ENCODE measurements at places on chromosomes 7 and 10.

GRCh38 chr10:118246332-118247295, 95.5 kb downstream of the FAM204A start:
- no peak for DNase-seq

DNA sequence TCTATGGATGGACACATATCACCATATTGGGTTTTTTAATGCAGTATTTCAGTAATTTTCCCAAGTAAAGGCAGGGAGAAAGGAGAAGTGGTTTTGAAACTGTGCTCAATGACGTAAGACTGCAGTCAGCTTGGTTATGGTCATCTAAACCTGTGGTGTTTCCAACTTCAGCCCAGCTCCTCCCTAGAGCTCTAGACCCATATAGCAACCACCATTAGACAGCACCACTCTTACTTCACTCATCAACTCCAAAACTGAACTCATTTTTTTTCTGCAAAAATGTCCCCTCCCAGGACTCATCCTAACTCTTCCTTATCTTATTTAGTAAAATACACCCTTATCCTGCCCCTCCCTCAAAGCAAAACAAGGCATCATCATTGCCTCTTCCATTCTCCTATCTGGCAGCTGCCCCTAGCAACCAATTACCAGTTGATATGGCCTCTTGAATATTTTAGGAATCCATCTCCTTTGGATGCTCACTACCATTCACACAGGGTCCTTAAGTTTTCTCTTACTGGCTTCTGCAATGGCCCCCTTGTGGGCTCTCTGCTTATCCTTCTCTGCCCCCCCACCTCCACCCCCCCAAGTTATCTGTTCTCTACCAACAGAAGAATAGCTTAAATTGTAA, 1.5 kb upstream of the RALA start:
- no peak for DNase-seq

GRCh38 chr7:123763191-123763661, 14.4 kb upstream of the WASL start:
- DNase-seq, result no peak

- DNase-seq, result no peak
These were observed 33.6 kb downstream of the VWA2 start for GRCh38 chr10:114272696-114273095.

- no peak for DNase-seq
These were observed 188.5 kb downstream of the ADRA2A start for GRCh38 chr10:111265341-111265740.

- DNase-seq, result no peak
These were observed 63.6 kb downstream of the C10orf67 start for GRCh38 chr10:23281044-23281433.

DNA sequence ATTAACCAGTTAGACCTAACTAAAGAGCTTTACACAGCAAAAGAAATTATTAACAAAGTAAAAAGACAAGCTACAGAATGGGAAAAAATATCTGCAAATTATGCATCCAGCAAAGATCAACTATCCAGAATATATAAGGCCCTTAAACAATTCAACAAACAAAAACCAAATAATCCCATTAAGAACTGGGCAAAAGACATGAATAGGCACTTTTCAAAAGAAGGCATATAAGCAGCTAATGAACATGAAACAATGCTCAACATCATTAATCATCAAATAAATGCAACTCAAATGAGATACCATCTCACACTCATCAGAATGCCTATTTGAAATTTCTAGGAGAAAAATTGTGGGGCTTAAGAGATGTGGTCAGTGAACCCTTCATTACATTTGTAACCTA, 15.0 kb upstream of the DMTF1 start:
- DNase-seq, result no peak

DNA sequence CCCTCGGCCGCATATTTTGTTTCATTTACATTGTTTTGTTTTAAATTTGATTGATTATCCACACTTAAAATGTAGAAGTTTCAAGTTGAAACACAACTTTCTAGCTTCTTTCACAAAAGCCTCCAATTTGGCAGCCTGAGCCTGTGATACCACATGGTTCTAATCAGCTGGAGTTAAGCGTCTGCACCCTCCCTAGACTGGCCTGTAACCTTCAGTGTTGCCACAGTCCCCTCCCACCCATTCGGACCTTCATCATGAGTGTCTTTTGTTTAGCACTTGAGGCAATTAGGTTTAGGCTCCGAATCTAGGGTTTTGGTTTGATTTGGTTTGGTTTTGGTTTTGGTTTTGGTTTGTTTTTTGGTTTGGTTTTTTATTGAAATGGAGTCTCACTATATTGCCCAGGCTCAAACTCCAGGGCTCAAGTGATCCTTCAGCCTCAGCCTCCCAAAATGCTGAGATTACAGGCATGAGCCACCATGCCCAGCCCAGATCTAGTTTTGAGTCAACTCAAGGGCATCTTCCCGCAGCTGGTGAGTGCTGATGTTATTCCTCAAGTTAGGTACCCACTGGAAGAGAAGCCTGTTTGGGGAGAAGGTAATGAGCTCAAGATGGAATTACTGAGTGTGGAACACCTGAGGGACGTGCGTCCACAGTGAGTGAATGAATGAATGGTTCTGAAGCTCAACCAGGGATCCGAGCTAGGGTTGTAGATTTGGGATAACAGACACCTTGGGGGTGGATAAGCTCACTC, 201.4 kb downstream of the HECW1 start:
- no peak for DNase-seq

DNA sequence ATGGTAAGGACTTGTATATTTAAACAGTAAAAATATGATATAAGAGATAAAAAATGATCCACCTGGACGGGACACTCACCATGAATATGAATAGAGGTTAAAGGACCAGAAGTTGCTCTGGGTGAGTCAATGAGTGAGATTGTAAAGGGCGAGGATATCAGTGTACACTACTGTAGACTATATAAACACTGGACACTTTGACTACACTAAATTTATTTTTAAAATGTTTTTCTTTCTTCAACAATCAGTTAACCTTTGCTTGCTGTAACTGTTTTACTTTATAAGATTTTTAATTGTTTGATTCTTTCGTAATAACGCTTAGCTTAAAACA, 202.8 kb downstream of the VTI1A start:
- no peak for DNase-seq

DNA sequence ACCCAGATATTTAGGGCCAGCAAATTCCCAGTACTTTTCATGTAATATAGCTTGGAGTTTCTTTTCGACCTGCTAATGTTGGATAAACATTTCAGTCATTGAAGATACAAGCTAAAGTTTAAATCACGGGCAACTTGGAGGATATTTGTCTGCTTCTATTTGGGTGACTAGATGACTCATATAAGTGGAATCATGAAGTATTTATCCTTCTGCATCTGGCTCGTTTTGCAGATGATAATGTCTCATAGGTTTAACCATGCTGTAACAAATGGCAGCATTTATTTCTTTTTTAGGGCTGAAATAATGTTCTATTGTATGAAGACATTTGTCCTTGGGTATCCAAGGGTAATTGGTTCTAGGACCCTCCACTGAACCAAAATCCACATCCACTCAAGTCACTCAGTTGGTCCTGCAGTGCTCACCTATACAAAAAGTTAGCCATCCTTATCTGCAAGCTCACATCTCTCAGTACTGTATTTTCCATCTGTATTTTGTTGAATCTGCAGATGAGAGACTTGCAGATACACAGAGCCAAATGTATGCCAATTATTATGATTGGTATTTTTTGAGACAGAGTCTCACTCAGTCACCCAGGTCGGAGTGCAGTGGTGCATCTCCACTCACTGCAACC, 187.2 kb upstream of the CSTF2T start:
- no peak for DNase-seq

DNA sequence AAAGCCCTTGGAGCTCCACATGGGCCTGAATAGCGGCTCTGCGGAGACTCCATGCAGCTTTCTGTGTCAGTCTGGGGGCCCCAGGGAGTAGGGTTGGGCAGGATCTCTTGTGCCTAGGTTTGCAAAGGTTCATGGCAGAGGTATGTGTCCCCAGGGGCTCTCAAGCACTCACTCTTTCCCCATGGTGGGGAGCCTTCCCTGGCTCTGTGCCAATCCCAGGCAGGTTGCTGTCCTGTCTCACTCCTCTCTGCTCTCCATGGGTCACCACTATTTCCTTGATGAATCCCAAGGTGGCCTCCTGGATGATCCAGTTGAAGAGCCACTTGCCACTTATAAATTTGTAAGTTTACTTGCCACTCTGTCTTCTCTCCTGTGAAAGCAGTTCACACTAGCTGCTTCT, 238.4 kb downstream of the CCDC7 start:
- no peak for DNase-seq

DNA sequence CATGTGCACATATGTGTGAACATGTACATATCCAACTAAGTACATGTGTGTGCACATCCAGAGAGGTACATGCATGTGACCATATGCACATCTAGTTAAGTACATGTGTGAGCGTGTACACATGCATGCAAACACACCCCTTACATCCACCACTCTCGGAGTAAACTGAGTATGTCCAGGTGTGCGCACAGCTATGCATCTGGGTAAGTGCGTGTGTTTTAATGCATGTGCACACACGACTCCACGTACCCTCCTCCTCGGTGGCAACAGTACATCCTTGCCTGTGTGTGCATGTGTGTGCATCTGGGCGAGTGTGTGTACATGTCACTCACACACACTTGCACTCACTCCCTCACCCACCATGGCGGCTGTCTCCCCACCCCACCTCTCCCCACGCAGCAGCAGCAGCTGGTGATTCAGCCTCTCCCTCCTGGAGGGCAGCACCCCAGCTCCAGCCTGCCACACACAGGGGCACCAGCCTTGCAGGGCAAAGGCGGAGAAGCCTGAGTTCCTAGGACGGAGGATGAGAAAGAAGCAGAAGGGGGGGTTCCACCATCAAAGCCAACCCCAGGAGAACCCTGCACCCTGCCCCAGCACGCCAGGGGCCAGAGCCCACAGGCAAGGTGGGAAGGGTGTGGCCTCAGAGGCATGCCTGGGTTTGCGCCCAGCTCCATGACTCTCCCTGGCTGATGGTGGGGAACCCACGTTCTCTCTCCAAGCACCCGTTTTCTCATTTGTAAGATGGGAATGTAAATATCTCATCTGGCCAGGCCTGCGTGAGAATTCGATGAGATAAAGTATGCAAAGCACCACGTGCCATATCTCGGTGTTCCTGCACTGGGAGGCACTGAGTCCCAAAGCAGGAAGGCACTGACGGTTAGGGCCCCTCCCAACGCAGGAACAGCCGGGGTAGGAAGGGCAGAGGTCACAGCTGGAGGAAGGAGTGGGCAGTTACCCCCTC, 27.7 kb upstream of the DNAAF5 start:
- no peak for DNase-seq

GRCh38 chr7:42059275-42059674, 177.7 kb downstream of the GLI3 start:
- no peak for DNase-seq

- DNase-seq, result no peak
These were observed 230.6 kb downstream of the REEP3 start for GRCh38 chr10:63751836-63752235.

- DNase-seq, result no peak
These were observed 17.0 kb downstream of the TMEM236 start for GRCh38 chr10:17768957-17769356.

DNA sequence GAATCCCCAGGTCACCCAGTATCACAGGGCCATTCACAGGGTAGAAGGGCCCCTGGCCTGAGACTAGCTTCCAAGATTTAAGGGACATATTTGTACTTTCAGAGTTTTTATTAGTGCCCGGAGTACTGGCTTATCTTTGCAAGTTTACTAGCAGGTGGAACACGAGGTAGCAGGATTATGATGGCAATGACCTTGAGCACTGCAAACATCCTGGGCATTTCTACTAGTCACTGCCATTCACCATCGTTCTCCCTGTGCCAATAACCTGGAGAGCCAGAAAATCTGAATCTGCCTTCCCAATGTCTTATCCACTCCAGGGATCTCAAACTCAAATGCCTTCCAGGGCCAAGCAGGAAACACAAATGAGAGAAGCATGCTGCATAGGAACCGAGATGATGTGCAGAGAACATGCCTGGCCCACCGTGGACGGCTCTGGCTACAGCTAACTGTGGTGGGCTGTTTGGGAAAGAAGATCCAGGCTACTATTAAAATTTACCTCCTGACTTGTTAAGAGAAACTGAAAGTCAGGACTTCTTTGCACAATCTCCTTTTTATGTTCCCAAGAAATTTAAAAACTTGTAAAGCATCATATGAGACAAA, 16.7 kb downstream of the FAM53B start:
- DNase-seq, result no peak

GRCh38 chr7:26574476-26574875, 282.8 kb downstream of the SNX10 start:
- DNase-seq, result no peak

- no peak for DNase-seq
These were observed 2.6 kb upstream of the PRF1 start for GRCh38 chr10:70605161-70605560.

GRCh38 chr10:88465765-88466164, 117.4 kb downstream of the RNLS start:
- DNase-seq, result no peak

DNA sequence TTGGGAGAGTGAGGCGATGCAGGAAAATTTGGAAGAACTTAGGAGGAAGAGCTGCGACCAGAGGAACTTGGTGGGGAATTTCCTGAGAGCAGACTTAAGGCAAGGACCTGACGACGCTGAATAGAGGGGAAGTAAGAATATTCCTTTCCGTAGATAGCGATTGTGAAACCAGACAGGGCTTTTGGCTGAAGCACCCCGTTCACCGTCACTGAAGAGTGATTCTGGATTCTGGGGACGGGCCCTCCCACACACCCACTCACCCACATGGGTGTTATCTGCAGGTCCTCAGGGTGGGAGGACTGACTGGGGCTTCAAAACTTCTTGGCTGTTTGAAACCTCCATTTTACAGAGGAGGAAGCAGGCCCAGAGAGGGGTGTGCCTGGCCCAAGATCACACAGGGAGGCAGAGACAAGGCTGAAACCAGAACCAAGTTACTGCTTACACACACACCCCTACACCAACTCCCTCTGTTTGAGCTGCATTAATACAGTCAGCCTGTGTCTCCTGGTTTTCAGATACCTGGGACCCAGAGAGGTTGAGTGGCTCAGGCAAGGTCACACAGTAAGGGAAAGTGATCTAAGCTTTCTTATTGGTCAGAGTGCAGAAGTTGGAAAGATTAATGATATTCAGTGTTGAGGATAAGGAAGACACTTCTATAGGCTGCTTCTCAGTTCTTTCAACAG, 37.2 kb upstream of the CDH23 start:
- no peak for DNase-seq

DNA sequence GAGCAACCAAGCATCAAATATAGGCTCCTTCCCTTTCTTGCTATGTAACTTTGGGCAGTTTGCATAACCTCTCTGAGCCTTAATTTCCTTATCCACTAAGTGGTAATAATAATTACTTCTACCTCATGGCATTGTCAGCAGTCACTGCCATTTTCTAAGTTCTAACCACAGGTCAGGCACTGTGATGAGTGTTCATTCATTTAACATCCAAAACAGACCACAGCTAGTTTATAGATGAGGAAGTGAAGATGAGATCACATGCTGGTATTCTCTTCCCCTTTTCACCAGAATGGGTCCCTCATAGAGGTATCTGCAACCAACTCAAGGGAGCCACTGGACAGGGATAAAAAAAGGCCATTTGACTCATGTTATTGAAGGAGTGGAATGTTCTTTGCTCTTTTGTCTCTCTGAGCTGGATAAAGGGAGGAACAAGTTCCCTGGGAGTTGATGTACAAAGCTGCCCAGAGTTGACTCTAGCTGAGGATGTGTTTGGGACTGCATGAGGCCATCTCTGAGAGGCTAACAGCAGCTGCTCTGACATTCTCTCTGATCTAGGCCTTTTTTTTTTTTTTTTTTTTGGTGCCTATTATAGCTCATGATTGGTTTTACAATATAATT, 65.0 kb downstream of the DNAJC12 start:
- no peak for DNase-seq
